ENCODE measurements at places on chromosomes 11 and 22.

GRCh38 chr11:29184939-29185890 lies 831.6 kb downstream of the KCNA4 start:
- no peak for DNase-seq

- DNase-seq: no peak
Measured at GRCh38 chr11:61893981-61894380, 2.6 kb upstream of the FADS3 start.

DNA sequence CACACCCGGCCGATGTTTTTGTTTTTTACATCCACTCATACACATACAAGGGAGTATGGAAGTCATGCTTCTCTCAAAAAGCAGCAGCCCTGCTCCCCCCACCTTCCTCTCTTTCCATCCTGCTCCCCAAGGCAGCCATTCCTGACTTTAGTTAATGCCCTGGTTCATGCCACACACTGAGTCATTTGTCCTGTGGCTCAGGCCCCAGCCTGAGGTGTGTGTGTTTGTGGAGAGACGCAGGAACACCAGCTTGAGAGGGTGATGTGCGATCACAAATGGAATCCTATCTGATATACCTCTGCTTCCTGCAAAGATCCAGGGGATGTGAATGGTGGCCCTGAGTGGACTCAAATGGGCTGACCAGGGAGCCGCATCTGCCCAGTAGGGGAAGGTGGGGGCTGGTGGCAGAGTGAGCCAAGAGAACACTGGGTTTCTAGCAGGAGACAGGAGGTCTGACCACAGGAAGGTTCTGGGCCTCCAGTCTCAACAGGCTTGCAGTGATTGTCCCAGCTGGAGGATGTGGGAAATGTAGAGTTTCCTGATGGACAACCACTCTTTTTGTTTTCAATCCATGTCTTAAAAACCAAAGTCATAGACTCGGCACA lies 86.7 kb downstream of the OSBP2 start:
- no peak for DNase-seq

DNA sequence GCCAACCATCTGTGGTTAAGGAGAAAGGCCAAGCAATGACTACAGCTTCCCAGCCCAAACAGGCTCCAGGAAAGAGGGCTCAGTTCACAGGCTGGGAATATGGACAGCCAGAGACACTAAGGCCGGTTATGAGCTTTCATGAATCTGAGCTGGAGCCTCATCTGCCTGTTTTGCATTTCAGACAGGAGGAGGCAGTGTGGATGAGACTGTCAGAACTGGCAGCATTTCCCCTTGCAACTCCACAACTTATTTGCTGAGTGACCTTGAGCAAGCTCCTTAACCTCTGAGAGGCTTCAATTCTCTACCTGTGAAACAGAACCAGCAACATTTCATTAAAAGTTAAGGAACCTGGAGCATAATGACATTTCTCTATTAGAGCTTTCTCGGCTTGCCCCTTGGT lies 264.0 kb downstream of the ETS1 start:
- no peak for DNase-seq

DNA sequence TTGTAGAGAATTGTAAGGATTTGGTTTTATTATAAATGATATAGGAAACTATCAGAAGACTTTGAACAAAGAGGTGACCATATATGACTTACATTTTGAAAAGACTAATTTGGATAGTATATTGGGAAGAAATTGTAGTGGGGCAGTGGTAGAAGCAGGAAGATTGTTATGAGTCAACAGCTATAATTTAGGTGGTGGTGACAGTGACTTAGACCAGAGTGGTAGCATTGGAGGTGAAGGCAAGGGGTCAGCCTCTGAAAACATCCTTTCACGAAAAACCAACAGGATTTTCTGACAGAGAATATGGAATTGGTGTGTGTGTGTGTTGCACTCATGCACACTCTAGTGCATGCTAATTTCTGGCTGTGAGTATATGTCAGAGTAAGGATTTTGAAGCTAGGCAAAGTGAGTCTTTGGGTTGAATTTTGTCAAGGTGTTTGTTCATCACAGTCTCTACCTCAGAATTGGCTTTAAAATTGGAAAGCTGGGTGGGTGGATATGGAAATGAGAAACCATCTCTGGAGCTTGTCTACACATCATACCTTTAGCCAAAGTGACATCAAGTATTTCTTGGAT lies 8.2 kb upstream of the HBE1 start:
- DNase-seq: no peak

DNA sequence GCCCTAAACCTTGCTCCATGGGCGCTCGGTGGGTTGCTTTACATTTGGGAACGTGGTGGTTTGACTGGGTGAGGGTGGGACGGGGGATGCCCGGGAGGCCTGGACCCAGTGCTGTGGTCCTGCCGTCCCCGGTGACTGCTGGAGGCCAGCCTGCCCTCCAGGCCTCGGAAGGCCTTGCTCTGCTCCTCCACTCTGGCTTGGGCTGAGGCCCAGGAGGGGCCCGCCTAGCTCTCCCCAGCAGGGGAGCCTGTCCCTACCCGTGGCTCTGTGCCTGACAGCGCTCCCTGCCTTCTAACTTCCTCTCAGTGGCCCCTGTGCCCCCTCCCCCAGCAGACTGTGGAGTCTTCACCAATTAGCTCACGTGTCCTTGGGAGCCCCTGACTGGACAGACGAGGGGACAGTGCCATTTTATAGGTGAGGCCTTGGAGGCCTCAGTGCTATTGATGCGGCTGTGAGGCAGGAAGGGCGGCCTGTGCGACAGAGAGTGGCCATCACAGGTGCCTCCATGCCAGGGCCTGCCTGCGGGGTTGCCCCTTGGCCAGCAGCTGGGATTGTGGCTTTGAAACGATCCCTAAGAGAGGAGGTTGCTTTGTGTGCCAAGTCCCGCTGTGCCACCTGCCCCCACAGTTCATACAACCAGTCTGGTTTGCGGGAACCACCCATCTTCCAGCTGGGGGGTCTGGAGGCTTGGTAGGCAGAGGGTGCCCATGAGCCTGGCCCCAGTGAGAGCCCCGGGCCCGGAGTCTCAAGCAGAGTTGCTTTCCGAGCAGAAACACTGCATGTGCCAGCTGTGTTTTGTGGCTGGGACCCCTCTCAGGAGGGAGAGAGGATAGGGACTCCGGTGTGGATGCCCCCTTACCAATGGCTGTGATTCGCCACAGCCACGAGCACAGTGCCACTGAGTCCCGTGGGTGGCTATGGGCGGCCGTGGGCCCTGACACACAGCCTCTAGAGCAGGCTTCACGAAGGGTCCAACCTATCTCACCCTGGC lies 17.7 kb downstream of the TPCN2 start:
- DNase-seq: no peak

GRCh38 chr11:119251114-119251513 lies 45.0 kb downstream of the CBL start:
- DNase-seq: no peak

GRCh38 chr11:72471005-72471898 lies 36.9 kb upstream of the CLPB start:
- peak; percentile 72 for DNase-seq

GRCh38 chr11:129815596-129816461 lies at the start of gene TMEM45B:
Gene TMEM45B (plus strand): TSS chr11:129815848. CDS start chr11:129852483, 36,635 bp downstream.
- DNase-seq: no peak

DNA sequence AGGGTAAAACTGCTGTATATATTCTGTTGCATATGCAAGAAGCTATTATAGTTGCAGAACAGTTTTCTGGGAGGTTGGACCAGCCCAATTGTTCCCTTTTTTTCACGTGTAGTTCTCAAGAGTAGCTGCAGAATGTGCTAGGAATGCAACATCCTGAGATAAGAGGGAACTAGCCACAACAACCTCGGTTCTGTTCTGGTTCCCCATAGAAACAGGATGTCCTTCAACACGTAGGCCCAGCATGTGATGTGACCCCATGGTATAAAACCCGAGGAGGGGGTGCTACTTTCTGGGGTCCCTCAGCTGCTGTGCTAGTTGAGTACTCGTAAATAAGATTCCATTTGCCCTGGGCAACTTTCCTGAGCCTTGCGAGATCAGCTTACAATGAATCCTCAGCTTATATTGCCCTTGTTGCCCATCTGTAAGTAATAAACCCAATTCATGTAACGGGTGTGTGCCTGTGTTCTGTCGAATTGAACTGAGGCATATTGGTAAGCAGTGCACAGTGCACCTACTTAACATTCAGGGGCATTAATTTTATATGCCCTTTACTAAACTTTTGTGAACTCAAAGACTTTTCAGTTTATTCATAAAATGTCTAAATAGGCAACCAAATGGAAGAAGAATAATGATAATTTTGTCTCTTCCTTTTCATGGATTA lies 23.0 kb upstream of the TRAF6 start:
- no peak for DNase-seq

- DNase-seq: no peak
Measured at GRCh38 chr22:40044870-40045834, 50.4 kb downstream of the FAM83F start.

DNA sequence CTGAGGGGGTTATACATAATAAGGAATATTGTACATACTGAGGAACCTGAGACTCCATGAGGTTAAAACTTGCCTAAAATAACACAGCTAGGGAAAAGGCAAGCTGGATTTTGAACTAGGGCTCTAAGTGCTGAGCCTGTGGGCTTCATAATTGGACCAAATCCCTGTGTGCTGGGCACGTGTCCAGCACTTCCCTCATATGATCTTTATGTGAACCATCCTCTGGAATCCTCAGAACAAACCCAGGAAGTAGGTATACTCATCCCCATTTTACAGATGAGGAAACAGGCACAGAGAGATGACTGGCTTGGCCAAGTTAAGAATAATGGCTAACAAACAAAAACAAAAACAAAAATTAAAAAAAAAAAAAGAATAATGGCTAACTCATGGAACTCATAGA lies 14.9 kb downstream of the RTN4RL2 start:
- no peak for DNase-seq

DNA sequence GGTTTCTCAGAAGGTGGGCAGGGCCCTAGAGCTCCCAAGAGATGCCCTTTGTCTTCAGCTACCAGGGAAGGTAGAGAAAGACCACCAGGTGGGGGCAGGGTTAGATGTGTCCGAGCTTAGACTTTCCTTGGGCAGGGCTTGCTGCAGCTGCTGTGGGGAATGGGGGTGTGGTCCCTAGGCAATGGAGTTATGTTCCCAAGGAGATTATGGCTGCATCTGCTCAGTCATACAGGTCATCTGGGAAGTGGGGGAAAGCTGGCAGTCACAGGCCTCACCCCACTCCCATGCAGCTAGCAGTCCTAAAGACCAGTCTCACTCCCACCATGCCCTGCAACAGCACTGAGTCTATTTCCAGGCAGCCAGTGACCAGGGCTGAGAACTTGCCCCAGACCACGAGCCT lies 29.5 kb downstream of the MMP27 start:
- DNase-seq: no peak

GRCh38 chr22:40422558-40423309 lies 52.3 kb downstream of the SGSM3 start:
- no peak for DNase-seq

- no peak for DNase-seq
Measured at GRCh38 chr11:107799218-107799859, 59.2 kb downstream of the SLC35F2 start.

- no peak for DNase-seq
Measured at GRCh38 chr22:46011627-46012181, 34.7 kb upstream of the WNT7B start.

GRCh38 chr11:122869622-122870021 lies 12.9 kb upstream of the JHY start:
- peak; percentile 46 for DNase-seq

GRCh38 chr22:36757668-36758211 lies 18.2 kb downstream of the IFT27 start:
- DNase-seq: no peak

- DNase-seq: peak; percentile 53
Measured at GRCh38 chr11:77407613-77408012, 66.3 kb downstream of the PAK1 start.

- no peak for DNase-seq
Measured at GRCh38 chr11:7844521-7844920, 47.8 kb upstream of the OR5P2 start.

DNA sequence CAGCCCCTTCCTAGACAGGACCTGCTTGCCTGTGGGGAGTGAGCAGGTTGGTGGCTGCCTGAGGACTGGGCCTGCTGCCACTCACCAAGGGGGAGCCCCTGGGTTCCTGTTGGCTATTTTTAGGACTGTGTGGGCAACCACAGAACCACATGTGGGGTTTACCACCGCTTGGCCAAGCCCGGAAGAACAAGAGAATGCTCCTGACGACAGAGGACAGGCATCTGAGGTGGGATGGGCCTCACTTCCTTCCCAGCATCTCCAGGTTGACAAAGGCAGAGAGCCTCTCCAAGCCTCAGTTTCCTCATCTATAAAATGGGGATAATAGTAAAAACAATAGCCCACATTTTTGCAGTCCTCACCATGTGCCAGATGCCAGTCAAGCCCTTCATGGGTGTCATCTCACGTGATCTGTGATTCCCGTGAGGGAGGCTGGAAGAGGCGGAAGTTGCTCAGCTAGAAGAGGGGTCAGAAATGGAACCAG lies 43.6 kb downstream of the LRRC32 start:
- no peak for DNase-seq

GRCh38 chr11:12897867-12898266 lies 111.2 kb upstream of the RASSF10 start:
- no peak for DNase-seq

DNA sequence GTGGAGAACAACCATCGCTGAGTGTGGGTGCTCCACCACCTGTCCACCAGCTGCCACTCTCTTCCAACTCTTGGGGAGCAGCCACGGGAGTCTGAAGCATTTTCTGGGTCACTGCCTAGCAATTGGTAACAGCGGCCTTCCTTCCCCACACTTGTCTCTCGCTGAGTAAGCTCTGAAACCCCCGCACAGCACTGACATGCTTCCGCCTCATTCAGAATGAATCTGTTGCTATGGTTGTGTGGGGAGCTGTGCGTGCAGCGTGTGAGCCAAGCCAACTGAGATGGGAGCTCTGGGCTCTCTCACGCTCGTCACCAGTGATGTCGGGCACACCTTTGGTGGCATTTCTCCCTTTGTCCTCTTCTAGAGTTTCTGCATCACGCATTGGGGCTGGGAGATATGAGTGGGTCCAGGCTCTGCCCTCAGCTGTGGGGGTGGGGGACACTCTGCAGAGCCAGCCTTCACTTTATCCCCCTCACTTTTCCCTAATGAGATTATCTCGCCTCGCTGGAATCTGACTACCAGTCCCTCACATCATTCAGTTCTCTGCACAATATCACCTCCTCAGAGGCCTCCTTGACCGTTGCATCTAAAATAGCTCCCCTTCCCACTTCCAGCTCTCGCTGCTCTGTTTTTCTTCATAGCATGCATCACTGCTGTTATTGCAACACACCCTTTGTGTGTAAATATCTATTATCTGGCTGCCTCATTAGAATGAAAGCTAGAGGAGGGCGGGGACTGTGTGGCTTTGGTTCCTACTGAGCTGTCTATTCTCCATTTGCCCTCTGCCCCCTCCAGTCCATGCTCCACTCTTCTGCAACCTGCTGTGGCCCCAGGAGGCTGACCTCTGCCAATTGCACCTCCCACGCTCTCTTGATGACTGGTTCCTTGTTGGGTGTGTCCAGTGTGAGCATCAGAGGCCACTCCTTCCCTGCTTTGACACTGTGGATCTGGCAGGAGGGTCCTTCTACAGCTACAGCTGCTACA lies 569.9 kb upstream of the CADM1 start:
- no peak for DNase-seq

- no peak for DNase-seq
Measured at GRCh38 chr11:59755701-59756557, 753 bp downstream of the STX3 start.

- DNase-seq: no peak
Measured at GRCh38 chr11:73281796-73282660, 9.9 kb downstream of the P2RY6 start.

GRCh38 chr22:18060646-18061620 lies 16.9 kb upstream of the PEX26 start:
- no peak for DNase-seq

All from NCI-H2081 treated with DMSO at 0.1 percent for 48 hours (cell line).